ENCODE measurements at places on chromosomes 16 and 17.

GRCh38 chr16:65229191-65229662 is 107.4 kb upstream of the CDH11 start:
- DNase-seq = peak; percentile 86

DNA sequence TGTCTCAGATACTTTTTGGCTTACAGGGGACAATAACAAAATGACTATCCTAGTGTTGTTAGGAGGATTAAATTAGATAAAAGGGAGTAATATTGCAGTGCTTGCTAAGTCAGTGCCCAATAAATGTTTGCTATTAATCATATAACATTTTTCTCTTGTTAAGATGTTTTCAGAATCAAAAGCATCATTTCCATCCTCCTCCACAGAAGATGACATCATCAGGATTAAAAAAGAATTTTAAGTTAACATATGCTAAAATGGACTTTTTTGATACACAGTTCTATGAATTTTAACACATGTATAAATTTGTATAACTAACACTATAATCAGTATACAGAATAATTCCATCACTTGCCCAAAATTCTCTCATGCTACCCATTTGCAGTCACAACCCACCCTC is 492.6 kb downstream of the GRIN2A start:
- no peak for DNase-seq

DNA sequence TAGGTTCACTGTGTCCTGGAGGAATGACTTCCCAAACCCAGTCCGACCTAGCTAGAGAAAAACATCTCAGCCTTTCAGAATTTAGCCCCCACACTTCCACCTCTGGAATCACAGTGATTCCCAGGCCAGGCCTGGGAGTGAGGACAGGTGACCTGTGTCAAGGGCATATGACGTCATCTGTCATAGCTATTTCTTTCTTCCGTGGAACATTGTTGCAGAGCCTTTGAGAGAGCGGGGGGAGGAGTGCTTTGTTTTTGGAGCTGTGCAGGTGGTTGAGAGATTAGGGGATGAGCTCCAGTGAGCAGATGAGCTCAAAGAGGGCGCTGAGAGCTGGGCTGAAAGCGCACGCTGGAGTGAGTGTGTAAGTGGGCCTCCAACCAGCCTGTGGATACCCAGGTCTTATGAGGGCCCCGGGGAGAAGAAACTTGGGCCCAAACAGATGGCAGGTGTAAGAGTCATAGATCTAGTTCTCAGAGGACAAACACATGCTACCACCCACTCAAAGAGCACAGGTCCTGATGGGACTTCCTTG is 344.8 kb downstream of the SNX29 start:
- no peak for DNase-seq

- DNase-seq = no peak
These were observed 23.4 kb upstream of the MFSD6L start for GRCh38 chr17:8822401-8823035.

DNA sequence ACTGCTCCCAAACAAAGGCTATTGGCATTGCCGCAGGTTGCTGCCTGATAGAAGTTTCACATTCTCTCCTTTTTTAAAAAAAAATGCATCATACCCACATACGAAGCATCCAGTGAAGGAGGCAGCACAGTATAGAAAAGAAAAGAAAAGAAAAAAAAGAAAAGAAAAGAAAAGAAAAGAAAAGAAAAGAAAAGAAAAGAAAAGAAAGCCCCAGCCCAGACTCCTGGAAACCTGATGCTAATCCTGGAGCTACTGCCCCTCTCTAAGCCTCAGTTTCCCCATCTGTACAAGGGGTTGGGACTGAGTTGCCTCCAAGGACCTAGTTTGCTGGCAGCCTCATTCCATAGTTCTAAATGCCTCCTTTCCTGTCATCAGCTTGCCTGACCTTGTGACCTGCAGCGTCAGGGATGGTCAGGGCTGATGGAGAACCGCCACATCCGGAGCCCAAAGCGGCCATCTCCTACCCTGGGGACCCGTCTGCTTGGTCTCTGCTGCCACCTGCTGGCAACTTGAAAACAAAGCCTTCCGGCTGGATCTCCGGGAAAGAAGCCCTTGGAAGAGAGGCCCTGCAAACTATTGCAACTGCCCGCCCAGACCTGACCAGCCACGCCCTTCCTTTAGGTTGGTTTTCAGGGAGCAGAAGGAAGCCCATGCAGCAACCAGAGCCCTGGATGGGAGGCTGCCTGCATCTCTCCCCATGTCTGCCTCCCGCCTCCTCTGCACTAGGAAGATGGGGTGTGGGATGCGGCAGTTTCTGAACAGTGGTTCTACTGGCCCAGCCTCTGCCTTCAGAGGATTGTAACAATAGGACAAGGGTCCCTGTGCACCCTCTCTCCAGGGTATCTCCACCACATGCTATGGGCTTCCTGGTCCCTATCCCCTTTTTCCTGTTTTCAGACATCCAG is 13.0 kb downstream of the AIPL1 start:
- DNase-seq = peak; percentile 64

DNA sequence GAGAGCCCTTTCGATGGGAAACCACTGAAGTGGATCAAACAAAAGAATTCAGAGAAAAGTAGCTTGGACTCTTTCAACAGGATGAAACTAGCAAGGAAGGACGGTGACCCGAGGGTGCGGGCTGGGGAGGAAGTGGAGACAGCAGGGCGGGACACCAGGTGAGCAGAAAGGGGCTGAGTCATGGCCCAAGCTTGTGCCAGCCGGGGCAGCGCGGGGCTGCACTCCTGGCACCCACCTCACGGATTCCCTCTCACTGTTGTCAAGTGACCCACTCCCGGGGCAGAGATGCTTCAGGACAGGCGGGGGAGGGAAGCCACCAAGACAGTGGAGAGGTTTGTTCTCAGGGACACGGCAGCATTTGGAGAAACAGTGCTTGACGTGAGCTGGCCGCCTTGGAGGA is 10.7 kb upstream of the RNF222 start:
- DNase-seq = no peak

GRCh38 chr17:7831233-7831632 is 2.8 kb upstream of the KDM6B start:
- no peak for DNase-seq

DNA sequence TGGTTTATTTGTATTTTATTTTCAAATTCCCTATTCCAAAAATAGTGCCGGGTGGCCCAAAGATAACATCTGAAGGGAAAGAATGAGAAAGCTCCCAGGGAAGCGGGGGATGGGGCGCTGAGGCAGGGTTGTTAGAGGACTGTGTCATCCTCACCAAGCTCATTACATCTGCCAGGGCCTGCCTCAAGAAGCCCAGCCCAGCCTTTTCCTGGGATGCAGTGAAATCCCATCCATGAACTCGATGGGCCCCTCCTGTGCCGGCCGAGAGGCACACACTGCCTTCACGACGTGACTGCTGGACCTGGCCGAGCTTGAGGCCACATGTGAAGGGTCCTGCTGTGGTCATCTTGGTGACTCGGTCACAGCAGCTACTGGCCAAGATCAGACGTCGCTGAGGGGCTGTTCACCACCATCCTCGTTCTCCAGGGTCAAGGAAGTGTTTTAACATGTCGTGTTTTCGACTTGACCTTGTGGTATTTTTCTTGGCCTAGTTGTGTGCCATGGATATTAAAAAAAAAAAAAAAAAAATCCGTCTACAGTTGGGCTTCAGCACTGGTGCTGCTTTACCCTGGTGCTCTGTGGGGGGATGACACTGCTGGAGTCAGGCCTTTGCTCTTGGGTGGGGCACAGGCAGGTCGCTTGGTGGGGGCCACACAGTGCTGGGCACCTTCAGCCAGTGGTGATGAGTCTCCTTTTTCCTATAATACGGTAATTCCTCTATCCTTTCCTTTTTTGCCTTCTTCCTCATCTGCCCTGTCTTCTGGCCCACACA is 4.9 kb downstream of the TIMM22 start:
- DNase-seq = peak; percentile 75

GRCh38 chr16:59478838-59479237 is 744.7 kb upstream of the GOT2 start:
- peak; percentile 12 for DNase-seq

- DNase-seq = peak; percentile 73
These were observed 13.1 kb downstream of the USP7 start for GRCh38 chr16:8950580-8951077.

DNA sequence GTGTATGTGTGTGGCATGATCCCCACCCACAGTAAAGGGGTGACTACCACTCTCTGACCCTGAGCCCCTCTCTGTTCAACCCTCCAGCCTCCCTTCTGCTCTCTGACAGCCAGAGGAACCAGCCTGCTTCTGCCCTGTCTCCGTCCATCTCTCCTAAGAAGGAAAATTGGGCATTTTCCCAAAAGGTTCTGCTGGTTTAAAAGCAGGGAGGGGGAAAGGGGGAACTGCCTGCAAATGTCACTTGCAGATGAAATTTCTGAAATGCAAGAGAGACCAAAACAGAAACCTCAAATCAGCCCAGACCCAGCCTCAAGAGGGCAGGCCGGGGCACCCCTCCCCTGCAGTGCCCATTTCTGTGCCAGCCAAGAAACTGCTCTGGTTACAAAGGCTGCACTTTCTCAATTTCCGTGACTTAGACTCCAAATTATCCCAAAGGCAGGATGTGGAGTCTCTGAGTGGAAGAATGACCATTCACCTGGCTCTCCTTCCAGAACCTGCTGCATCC is 197.9 kb downstream of the RBFOX3 start:
- no peak for DNase-seq

DNA sequence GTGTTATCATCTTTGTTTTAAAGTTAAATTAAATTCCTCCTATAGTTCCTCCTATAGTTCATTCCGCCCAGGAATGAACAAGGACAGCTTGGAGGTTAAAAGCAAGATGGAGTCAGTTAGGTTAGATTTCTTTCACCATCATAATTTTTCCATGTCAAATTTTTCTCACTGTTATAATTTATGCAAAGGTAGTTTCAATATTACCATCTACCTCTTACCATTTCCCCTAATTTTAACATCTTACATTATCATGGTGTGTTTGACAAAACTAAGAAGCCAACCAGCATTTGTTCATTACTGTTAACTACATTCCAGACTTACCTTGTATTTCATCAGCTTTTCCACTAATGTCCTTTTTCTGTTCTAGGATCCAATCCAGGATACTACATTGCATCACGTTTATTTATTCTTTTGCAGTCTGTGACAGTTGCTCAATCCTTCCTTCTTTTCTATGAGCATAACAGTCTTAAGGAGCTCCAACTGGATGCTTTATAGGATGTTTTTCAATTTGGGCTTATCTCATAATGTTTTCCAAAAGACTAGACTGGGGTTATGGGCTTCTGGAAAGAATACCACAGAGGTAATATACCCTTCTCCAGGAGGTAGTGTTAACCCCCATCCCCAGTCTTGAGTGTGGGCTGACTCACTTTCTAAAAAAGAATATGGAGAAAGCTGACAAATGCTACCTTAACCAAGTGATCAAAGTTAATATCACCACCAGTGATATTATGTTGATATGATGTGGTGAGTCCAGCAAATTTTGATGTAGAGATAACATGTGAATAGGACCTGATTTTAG is 158.5 kb downstream of the PPM1E start:
- peak; percentile 51 for DNase-seq

DNA sequence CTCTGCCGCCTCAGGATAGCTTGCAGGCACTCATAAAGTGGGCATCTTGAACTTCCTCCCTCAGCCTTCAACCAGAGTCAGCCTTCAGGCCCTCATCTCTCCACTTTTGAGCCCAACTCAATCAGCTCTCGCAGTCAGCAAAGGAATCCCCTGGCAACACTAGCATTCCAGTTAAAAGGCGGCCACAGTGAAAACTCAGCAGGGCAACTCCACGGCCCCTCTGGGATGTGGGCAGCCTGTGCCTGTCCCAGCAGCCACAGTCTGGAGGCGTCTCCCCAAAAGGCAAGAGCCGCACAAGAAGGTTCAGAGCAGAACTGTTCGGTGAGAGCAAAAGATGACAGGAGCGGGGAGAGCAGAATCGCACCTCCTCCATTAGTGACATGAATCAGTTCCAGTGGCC is 9.0 kb downstream of the TMEM11 start:
- DNase-seq = no peak

GRCh38 chr16:73126525-73126853 is 78.6 kb upstream of the ZFHX3 start:
- DNase-seq = peak; percentile 61

GRCh38 chr17:50214976-50215760 is 13.7 kb upstream of the COL1A1 start:
- no peak for DNase-seq

DNA sequence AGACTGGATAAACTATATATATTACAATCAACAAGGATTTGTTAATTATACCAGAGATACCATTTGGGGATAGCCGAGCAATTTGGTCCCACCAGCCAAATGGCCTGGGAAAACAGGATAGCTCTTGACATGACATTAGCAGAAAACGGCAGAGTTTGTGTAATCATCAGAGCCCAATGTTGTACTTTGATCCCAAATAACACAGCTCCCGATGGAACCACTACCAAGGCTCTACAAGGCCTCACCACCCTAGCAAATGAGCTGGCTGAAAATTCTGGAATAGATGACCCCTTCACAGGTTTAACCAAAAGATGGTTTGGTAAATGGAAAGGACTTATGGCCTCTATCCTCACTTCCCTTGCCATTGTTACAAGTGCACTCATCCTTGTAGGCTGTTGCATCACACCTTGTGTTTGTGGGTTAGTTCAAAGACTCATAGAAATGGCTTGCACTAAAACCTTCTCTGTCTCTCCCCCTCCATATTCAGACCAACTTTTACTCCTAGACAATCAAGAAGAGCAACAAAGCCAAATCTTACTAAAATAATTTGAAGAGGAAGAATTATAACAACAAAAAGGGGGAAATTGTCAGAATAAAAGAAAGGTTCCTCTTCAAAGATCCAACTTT is 9.5 kb downstream of the TXNL4B start:
- DNase-seq = no peak

DNA sequence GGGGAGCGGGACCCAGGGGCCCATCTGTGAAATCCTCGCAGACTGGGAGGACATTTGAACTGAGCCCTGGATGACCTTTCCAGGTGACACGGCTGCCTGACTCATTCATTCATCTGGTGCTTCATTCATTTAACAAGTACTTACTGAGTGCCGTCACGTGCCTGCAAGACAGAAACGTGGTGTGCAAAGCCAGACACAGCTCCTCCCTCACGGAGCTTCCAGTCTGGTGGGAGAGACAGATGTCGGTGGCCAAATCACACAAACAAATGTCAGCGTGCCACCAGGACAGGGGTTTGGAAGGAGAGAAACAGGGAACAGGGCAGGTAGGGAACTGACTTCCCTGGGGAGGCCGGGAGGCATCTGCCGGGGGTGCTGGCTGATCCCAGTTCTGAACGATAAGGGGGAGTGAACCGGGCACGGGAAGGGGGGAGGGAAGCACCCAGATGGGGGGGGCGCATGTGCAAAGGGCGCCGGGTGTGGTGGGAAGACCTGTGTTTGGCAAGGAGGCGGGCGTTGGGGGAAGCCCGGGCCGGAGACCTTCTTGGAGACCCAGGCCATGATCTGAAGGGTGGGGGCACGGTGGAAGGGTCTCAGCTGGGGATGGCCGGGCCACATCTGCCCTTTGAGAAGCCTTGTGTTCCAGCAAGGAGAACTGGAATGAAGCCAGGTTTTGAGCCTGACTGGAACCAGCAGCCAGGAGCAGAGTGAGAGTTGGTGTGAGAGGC is 93.6 kb upstream of the CIBAR2 start:
- DNase-seq = peak; percentile 78

DNA sequence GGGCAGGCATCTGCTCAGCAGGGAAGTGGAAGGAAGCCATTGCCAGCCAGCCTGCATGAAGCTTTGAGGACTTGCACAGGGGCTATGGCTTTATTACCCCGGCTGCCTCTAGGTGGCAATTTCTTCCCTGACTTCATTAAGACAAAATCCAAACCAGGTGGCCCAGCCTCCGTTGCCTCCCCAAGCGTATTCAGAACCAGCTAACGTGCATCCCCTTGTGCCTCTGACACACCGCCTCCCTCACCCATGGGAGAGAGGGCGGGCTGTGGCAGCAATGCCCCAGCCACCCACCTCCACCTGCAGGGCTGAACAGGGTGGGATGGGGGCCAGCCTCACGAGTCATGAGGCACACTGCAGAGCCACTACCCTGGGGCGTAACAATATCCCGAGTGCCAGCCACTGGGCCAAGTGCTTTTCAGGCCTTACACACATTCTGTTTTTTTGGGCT is 6.8 kb downstream of the KIFC3 start:
- DNase-seq = peak; percentile 38

Measured in IMR-90 (cell line).